ENCODE measurements at places on chromosomes 7 and 10.

- DNase-seq: peak; percentile 16
Observed at GRCh38 chr10:90141791-90142190, 440.4 kb downstream of the KIF20B start.

- DNase-seq: no peak
Observed at GRCh38 chr10:70114902-70115301, 17.7 kb downstream of the AIFM2 start.

GRCh38 chr7:125118444-125118843 lies 188.8 kb upstream of the POT1 start:
- DNase-seq: no peak

DNA sequence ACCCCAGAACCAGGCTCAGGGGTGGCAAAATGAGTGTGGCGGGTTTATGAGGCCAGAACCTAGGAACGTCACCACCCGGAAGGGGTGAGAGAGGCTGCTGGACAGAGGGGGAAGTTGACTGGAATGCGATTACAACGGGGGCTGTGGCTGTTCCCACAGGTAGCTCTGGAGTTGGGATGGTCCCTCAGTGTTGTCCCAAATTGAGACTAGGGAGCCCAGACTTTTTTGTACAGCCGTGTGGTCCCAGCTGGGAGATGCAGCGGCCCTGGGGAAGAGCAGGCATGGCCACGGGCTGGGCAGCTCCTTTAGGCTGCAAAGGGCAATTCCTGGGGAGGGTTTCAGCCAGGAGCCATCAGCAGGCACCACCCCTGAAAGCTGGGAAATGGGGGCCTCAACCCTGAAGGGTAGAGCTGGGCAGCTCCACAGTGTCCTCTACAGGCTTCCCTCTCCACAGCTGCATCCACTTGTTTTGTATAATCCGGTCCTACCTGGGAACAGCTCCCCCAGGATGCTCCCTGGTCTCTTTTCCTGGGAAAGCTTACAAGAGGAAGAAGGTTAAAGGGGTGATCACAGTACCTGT lies 11.0 kb upstream of the GDF10 start:
- DNase-seq: no peak

GRCh38 chr10:12868229-12868628 lies 133.3 kb downstream of the CCDC3 start:
- DNase-seq: no peak

GRCh38 chr10:77104459-77104980 lies 533.1 kb downstream of the KCNMA1 start:
- peak; percentile 90 for DNase-seq

GRCh38 chr10:80861882-80862281 lies 324.2 kb downstream of the SH2D4B start:
- DNase-seq: no peak

GRCh38 chr7:127766831-127767459 lies 115.0 kb downstream of the SND1 start:
- DNase-seq: no peak
